ENCODE measurements at places on chromosomes 13 and 19. TPM values are rescaled to one million over a fixed set of nuclear protein-coding genes. Genes with fewer than 3 reads are reported as not detected.

DNA sequence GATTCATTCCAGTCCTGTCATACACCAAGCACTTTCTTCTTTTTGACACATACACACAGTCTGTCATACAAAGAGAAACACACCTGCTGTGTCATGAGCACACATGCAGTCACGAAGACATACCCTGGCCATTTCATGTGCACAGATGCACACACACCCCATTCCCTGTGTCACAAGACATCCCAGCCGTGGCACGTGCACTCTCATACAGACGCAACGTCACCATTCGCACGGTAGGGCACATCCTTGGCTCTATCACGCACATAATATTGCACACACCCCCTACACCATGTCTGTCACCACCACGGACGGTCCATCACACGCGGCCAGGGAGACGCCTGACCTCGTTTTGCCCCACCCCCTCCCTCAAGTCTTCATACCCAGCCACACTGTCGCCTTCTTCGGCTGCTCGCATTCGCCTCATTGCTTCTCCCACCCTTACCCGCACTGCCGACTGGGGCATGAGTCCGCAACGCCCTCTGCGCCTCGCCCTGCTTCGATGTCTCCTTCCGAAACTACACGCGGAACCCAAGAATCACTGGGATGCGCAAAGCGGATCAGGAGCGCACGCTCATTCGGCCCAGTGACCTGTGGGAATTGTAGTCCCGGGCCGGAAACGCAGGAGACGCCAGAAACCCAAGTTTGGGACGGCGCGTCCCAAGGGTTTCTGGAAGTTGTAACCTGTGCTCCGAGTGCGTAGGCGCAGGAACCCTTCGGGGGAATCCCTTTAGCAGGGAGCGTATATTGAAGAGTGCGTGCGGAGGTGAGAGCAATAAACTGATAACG, 6.8 kb upstream of the ZNF283 start:
- peak; percentile 67 for DNase-seq
- H3K4me1 ChIP-seq: peaks cover 7% of the 10 kb centered on the region
- no peaks in the 10 kb centered on the region for H3K36me3 ChIP-seq
- H3K4me3 ChIP-seq: peak overlapping the region; percentile 45
- no peaks in the 10 kb centered on the region for H3K27me3 ChIP-seq

DNA sequence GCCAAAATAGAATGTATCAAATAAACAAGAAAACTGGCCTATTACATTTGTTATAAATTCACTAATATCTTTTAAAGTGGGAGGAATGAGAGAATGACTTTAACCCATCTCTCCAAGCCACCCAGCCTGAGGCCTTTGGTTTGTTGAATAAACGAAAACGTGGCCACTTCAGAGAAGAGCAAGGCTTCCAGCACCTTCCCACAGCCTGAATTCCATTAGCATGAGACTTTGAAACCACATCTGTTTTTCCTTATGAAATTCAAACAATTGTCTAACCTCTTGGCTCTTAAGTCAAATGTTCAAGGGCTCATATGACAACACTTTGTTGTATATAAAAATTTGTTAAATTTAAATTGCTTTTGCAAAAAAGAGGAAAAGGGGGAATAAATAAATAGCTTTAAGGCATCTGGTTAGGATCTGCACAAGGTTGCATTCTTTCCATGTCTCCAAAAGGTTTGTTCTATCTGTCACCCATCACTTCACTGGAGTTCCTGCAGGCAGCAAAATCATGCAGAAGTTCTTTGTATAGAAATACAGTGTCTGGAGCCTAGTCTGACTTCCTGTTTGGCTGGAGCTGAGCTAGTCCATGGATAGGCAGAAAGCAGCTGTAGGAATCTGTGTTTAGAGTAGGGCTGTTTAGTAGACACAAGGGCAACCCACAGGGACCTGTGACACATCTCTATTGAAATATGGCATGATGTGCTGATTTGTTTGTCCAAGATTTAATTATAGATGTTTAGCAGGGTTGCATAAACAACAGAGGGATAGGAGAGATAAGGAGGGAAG, 502.3 kb downstream of the KCTD12 start:
- no peaks in the 10 kb centered on the region for H3K36me3 ChIP-seq
- no peak overlapping the region for H3K4me3 ChIP-seq
- no peaks in the 10 kb centered on the region for H3K27me3 ChIP-seq
- H3K4me1 ChIP-seq: no peaks in the 10 kb centered on the region
- DNase-seq: peak; percentile 83

GRCh38 chr19:29487432-29487831, 38.4 kb upstream of the VSTM2B start:
- no peaks in the 10 kb centered on the region for H3K27me3 ChIP-seq
- DNase-seq: no peak
- H3K36me3 ChIP-seq: no peaks in the 10 kb centered on the region
- no peak overlapping the region for H3K27ac ChIP-seq
- no peaks in the 10 kb centered on the region for H3K4me1 ChIP-seq

- peaks cover 5% of the 10 kb centered on the region for H3K27me3 ChIP-seq
- no peak overlapping the region for H3K4me3 ChIP-seq
- no peaks in the 10 kb centered on the region for H3K4me1 ChIP-seq
- peak overlapping the region; percentile 84 for H3K27ac ChIP-seq
- H3K36me3 ChIP-seq: no peaks in the 10 kb centered on the region
These were observed 83.5 kb downstream of the COL4A2 start for GRCh38 chr13:110390567-110390966.

- DNase-seq: peak; percentile 91
- H3K27me3 ChIP-seq: no peaks in the 10 kb centered on the region
- H3K4me1 ChIP-seq: peaks cover 25% of the 10 kb centered on the region
- H3K27ac ChIP-seq: peak within 1 kb of the TSS; percentile 87
- H3K36me3 ChIP-seq: no peaks in the 10 kb centered on the region
These were observed at the start of gene STAP2 for GRCh38 chr19:4338441-4339355. Gene STAP2 (minus strand): TSS chr19:4338827. CDS start chr19:4338753, 74 bp downstream.

GRCh38 chr13:69857183-69857821, 250.3 kb upstream of the ATXN8OS start:
- H3K27ac ChIP-seq: no peak overlapping the region
- no peaks in the 10 kb centered on the region for H3K27me3 ChIP-seq
- H3K36me3 ChIP-seq: no peaks in the 10 kb centered on the region
- H3K4me3 ChIP-seq: no peak overlapping the region

DNA sequence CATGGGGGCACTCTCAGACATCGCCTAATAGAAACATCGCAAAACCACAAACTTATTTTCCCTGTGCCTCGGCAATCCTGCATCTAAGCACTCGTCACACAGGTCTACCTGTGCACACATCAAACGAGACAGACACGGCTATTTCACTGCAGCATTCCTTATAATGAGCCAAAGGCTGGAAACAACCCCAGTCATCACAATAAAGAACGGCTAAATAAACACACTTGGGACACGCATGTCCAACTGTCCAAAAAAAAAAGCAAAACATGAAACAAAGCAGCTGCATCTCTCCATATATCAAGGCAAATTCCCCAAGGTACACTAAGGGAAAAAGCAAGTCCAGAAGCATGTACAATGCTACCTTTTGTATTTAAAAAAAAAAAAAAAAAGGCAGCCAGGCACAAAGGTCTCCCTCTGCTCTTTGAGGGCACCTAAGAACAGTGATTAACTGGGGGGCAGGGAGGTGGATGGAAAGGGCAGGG, 27.2 kb upstream of the CCNP start:
- H3K4me1 ChIP-seq: no peaks in the 10 kb centered on the region
- no peak for DNase-seq

GRCh38 chr13:27334774-27335435, 64.3 kb downstream of the RASL11A start:
- H3K4me1 ChIP-seq: no peaks in the 10 kb centered on the region
- H3K27ac ChIP-seq: no peak overlapping the region
- DNase-seq: no peak
- H3K27me3 ChIP-seq: no peaks in the 10 kb centered on the region
- H3K4me3 ChIP-seq: no peak overlapping the region
- no peaks in the 10 kb centered on the region for H3K36me3 ChIP-seq

DNA sequence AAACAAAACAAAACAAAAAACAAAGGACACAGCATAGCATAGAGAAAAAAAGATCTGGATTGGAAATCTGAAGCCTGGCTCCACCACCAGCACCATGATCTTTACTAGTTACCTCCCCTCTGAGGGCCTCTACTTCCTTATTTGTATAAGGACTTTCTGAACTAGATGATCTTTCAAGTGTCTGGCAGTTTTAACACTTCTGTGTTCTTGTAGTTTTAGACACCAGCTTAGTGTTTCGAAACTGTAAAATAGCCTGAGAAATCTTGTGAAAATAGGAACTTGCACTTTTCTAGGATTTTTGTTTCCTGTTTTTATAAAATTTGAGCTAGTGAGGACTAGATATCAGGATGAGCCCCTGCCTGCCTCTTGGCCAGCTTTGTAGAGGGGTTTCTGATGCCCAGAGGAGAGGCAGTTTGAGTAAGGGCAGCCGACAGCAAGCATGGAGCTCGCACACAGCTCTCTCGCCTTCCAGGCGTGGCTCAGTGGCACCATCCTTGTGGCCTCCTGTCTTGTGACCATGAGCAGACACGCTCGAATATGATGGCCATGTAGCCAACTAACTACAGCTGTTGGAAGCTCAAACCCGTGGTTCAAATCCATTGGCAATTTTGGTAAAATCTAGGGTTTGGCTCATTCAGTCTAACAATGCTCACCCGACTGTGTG, 319.0 kb downstream of the KCNRG start:
- peak; percentile 35 for DNase-seq
- no peaks in the 10 kb centered on the region for H3K27me3 ChIP-seq
- no peak overlapping the region for H3K27ac ChIP-seq
- no peaks in the 10 kb centered on the region for H3K4me1 ChIP-seq
- no peak overlapping the region for H3K4me3 ChIP-seq

- DNase-seq: no peak
- H3K36me3 ChIP-seq: peaks cover 80% of the 10 kb centered on the region
- H3K27me3 ChIP-seq: no peaks in the 10 kb centered on the region
- no peak overlapping the region for H3K27ac ChIP-seq
- H3K4me1 ChIP-seq: peaks cover 58% of the 10 kb centered on the region
These were observed 62.6 kb downstream of the MLLT1 start for GRCh38 chr19:6216996-6217751.

DNA sequence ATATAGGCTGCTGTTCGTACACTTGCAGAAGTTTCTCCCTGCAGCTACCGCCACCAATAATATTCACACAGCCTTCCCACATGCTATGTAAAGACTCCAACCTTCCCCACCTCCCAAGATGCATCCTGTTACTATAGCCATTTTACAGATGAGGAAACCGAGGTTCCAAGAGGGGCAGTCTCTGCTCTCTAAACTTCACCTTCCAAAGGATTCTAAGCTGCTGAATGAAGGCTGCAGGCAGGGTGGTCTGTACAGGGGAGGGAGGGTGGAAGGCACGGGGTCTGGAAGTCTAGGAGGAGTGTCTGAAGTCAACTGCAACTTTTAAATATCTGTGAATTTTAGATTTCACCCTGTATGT, 1.9 kb upstream of the NFIC start:
- H3K27me3 ChIP-seq: no peaks in the 10 kb centered on the region
- no peak overlapping the region for H3K4me3 ChIP-seq
- no peaks in the 10 kb centered on the region for H3K36me3 ChIP-seq
- H3K4me1 ChIP-seq: peaks cover 66% of the 10 kb centered on the region

GRCh38 chr13:95356916-95357315, 55.7 kb upstream of the ABCC4 start:
- H3K4me3 ChIP-seq: no peak overlapping the region
- H3K36me3 ChIP-seq: no peaks in the 10 kb centered on the region
- H3K4me1 ChIP-seq: peaks cover 9% of the 10 kb centered on the region
- no peak for DNase-seq
- H3K27me3 ChIP-seq: no peaks in the 10 kb centered on the region
- no peak overlapping the region for H3K27ac ChIP-seq

GRCh38 chr19:34676697-34677385, at the start of gene SCGB2B2:
Gene SCGB2B2 (minus strand): TSS chr19:34677159. CDS start chr19:34594563, 82,596 bp downstream.
- H3K27ac ChIP-seq: peak within 1 kb of the TSS; percentile 95
- peaks cover 34% of the 10 kb centered on the region for H3K36me3 ChIP-seq
- no peaks in the 10 kb centered on the region for H3K27me3 ChIP-seq
- peak within 1 kb of the TSS; percentile 84 for H3K4me3 ChIP-seq
- peaks cover 29% of the 10 kb centered on the region for H3K4me1 ChIP-seq
- DNase-seq: peak; percentile 89

GRCh38 chr19:38710416-38710702, 33.9 kb downstream of the CAPN12 start:
- peak overlapping the region; percentile 88 for H3K27ac ChIP-seq
- no peak for DNase-seq
- H3K4me3 ChIP-seq: no peak overlapping the region

DNA sequence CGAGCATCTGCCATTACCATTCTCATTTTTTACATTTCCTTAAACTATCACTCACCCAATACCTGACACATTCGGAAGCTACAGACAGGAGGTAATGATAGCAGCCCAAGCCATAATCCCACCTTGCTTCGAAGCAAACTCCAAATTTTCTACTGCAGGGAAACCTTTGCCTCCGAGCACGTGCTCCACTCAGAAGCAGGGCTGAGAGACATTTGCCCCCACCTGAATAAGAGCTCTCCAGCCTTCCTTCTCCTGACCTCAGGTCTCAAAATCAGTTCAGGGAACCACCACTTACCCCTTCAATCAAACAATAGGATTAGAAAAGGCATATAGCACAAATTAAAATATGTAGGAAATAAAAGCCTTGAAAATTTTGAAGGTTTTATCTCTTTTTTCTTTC, 2.3 kb upstream of the DACH1 start:
- H3K27ac ChIP-seq: no peak overlapping the region
- H3K27me3 ChIP-seq: peaks cover 33% of the 10 kb centered on the region
- DNase-seq: no peak
- peaks cover 26% of the 10 kb centered on the region for H3K4me1 ChIP-seq
- H3K4me3 ChIP-seq: no peak overlapping the region

Gene PTPRH
- 22.5 TPM for polyA plus RNA-seq

Gene C19orf67
- polyA plus RNA-seq: 0.50 TPM

Gene LAMP1
- polyA plus RNA-seq: 20.9 TPM

Gene LHB
- 40.3 TPM for polyA plus RNA-seq

Gene MAMSTR
- polyA plus RNA-seq: 0.46 TPM

Gene ACTMAP
- 8.2 TPM for polyA plus RNA-seq

Gene CACNG6
- polyA plus RNA-seq: 0.46 TPM

Gene PIH1D1
- 94.5 TPM for polyA plus RNA-seq

Gene IGFL4
- not detected for polyA plus RNA-seq

Gene WDR87
- polyA plus RNA-seq: not detected

Gene FGF14
- polyA plus RNA-seq: 1.4 TPM
